Placental epithelial cell (primary cell): ENCODE measurements at places on chromosomes 3 and 15. TPM values are rescaled to one million over a fixed set of nuclear protein-coding genes. Genes with fewer than 3 reads are reported as not detected.

The ACKR4 gene
- not detected in 2 replicates for total RNA-seq

The GP9 gene
- total RNA-seq, result not detected in 2 replicates

The SEMA5B gene
- not detected in 2 replicates for total RNA-seq

The PRICKLE2 gene
- 50.8 and 62.4 TPM in 2 replicates for total RNA-seq

The PAQR5 gene
- under 0.01 and 0.22 TPM in 2 replicates for total RNA-seq

The IQCH gene
- total RNA-seq, result 4.3 and 5.1 TPM in 2 replicates

The ABI3BP gene
- 17.0 and 36.5 TPM in 2 replicates for total RNA-seq
